ENCODE measurements at places on chromosomes 6 and 20.

DNA sequence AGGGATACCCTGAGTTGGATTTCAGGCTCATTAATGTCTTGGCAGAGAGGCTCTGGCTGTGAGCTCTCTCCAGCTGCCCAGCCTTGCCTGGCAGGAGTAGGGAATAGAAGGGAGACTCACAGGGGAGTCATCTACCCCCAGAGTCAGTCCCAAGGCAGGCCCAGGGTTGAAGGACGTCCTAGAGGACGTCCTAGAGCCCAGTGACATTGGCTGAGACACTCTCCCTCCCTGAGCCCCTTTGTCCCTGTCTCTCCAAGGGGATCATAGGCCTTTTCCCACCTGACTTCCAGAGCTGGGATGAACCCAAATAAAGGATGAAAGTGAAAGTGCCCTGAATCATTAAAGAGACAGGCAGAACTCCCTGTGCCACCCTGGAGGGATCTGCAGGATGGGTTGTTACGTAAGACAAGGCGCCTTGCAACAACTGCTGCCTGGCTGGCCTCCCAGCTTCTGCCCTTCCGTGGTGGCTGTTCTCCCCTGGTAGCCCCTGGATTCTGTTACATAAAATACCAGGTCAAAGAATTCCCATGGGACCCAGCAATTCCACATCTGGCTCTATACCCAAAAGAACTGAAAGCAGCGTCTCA, 53.6 kb upstream of the SIRPA start:
- no peak for DNase-seq

DNA sequence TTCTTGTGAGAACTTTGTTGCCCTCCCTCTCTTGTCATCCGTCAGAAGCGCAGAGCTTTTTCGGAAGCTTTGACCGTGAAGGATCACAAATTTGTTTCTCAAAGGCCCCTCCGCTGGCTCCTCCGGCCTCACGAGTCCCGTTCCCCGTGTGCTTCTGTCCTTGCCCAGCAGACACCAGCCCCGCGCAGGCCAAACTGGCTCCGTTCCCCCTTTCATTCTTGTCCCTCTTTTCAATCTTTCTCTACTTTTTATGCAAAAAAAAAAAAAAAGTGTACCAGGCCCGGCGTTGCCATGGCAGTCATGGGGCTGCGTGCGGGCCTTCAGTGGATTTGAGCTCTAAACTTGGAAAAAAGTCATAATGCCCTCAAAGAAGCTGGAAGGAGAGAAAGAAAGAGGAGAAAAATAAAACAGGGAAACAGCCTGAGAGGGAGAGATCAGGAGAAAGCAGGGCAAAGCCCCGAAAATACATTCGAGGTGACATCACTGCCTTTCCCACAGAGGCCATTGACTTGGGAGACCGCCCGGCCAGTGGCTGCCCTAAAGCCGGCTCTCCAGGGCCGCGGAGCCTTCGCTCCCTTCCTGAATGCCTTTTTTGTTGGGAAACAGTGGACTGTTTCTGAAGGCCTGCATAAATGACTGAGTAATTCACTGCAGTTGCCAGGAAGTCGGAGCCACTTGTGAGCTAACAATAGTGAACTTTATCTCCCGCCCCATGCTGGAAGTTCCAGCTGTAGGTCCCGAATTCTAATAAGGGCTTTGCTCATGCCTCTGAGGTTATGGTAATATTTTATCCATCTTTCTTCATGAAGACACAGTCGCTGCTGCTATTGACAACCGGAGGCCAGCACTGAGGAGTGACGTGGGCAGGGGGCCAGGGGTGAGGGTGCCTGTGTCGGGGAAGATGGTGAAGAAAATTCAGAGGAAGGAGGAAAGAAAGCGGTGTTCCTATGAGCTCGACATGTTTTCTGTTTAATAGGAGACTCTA, 670.9 kb downstream of the QKI start:
- no peak for DNase-seq

- DNase-seq, result no peak
Measured at GRCh38 chr6:26440977-26441358, 664 bp downstream of the BTN3A3 start.

DNA sequence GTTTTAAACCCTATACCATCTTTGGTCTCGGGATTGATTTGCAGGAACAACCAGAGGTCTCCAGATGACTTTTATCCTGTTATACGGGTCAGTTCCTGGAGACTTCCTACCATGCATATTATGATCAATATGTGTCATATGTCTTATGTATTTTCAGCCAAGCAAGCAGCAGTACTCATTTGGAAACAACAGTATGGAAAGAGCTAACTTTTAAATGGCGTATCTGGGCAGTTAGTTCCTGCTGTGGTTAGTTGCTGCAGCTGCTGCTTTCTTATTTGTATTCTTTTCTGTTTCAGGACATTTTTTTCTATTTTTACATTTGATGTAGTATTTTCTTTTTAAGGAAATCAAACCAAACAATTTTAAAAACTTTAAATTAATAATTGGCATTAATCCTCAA, 207.5 kb downstream of the MANEA start:
- DNase-seq, result no peak

- no peak for DNase-seq
Measured at GRCh38 chr6:16130932-16131387, 2.1 kb downstream of the MYLIP start.

DNA sequence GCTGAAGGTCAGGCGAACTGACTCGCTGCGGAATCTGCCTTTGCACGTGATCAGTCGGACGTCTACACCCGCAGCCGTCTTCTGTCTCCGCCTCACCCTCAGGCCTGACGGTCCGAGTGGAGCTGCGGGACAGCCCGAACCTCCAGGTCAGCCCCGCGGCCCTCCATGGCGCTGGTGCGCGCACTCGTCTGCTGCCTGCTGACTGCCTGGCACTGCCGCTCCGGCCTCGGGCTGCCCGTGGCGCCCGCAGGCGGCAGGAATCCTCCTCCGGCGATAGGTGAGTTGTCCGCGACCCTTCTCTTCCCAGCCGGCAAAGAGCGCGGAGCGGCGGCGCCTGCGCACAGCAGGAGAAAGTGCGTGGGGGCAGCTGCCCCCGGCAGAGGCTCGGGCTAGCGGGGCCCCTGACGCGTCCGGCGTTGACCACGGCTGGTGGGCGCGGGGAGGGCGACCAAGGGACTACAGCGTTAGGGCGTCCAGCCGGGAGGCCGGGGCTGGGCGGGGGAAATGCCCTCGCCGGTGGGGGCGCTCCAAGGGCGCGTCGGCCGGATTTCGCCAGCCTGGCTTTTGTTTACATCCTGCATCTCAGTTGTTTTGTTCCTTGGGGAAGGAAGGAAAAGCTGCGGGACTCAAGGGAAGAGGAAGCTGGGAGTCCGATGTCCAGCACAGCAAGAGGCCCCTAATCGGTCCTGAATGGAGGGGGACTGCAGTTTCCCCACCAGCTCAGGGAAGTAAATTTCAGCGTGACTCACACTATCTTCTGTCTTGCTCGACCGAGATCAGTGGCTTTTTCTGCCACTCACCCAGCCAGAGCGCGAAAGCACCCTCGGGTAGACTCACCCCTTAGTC, at the start of gene SMPDL3A:
TSS of gene SMPDL3A (plus strand) at position 77 of the 846 bp plus-strand sequence. CDS start at position 166, 89 bp downstream.
- peak; percentile 89 for DNase-seq

- no peak for DNase-seq
Measured at GRCh38 chr6:144411531-144412165, 126.5 kb downstream of the UTRN start.

GRCh38 chr20:34951652-34952051, 4.0 kb downstream of the GSS start:
- DNase-seq, result no peak

DNA sequence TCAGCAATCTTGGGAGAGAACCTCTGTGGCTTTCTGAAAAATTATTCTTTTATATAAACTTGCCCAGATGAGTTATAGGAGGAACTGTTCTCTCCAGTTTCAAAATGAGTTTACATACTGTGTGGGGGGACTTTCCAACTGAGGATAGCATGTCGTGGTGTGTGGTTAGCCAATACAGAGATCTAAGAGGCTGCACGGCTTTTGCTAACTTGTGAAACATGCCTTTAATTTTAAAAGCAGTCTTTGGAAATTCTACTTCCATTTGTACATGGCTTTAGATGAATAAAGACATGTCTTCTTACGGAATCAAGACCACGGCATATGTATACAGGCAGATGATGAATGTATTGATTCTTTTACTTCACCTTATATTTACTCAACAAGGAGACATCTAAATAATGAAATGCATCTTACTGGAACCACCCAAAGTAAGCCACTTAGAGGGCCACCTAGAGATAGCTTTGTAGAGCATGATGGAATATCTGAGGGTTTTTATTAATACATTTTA, 39.8 kb downstream of the HIVEP1 start:
- no peak for DNase-seq

DNA sequence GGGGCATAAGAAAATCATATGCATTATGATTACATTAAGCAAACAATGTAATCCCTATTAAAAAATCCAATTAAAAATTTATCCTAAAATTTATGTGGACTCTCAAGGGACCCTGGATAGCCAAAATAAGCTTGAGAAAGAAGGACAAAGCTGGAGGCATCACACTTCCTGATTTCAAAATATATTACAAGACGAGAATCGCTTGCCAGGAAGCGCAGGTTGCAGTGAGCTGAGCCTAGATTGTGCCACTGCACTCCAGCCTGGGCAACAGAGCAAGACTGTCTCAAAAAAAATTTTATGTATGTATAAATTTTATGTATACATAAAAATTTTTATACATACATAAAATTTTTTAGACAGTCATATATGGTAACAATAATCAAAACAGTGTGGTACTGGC, 48.5 kb upstream of the GCNT2 start:
- no peak for DNase-seq

GRCh38 chr6:26029857-26030653, 57.2 kb upstream of the HFE start:
- no peak for DNase-seq

GRCh38 chr6:90403489-90404381, 107.1 kb upstream of the BACH2 start:
- DNase-seq, result no peak

GRCh38 chr6:114288701-114289495, 53.9 kb downstream of the HS3ST5 start:
- DNase-seq, result no peak

DNA sequence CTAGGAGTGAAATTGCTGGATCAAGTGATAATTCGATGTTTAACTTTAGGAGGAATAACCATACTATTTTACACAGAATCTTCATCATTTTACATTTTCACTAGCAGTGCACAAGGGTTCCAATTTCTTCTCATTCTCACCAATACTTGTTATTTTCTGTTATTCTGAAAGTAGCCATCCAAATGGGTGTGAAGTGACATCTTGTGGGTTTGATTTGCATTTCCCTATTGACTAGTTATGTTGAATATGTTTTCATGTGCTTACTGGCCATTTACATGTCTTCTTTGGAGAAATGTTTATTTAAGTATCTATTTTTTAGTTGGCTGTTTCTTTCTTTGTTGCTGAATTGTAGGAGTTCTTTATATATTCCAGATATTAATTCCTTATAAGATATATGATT, 164.3 kb downstream of the CD109 start:
- DNase-seq, result no peak

GRCh38 chr6:39566456-39566855, 158.8 kb downstream of the KIF6 start:
- DNase-seq, result no peak

DNA sequence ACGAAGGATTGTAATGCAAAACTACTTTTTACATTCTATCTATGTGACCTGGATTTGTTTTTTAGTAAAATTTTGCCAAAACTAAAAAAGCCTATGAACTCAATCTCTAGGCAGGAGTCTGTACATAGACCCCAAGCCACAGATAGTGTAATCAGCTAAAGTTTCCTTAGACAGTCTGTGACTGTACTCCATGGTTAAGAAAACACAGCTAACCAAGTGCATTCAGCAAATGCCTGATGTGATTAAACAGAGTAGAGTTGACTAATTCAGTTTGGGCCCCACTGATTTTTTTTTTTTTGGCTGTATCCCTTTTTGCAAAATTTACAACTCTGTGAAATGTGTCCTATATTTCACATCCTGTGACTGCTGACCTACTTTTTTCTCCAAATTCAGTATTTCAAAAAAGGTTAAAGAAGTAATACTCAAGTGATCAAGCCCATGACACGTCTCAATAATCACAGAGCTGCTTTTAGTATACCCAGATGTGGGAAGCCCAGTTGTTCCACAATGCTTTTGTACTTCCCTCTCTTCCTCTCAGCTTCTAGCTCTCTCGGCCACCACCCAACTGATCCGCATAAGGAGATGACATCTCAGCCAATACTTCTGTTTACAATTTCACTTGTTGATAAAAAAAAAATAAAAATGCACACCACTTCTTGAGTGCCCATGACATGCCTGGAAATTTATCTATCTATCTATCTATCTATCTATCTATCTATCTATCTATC, 108.8 kb upstream of the TBX18 start:
- no peak for DNase-seq

DNA sequence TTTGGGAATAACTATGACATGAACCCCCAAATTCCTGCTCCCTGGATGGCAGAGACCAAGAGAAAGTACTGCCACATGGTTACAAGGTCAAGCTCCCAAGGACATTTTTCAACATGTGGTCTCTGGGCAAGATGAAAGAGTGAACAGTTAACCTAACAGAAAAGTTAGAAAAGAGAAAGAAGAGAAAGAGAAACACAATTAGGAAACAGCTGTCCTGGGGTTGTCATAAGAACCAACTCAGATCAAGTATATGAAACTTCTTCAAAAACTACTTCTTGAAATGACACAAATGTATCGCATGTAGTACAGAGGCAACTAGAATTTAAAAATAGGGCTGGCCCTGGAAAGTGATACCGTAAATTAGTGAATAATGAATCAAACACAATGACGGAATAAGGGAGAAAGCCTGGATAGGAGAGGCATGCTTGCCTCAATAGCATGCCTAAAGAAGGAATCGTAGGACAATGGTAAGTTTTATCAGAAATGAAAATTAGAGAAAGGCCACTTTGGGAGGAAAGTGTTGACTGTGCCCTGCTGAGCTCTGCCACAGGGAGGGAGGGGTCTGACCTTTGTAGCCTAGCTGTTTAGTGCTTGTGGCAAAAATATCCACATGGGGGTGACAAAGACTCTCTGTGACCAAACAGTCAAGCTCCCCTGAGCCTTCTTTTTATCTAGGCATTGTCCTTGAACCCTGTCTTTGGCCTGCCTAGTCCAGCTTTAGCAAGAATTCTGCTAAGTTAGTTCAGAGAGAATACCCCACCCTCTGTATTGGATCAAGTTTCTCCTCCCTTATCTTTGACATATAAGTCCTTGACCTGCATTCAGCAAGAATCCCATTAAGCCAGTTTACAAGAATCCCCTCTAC, 4.3 kb upstream of the DCBLD1 start:
- DNase-seq, result no peak

DNA sequence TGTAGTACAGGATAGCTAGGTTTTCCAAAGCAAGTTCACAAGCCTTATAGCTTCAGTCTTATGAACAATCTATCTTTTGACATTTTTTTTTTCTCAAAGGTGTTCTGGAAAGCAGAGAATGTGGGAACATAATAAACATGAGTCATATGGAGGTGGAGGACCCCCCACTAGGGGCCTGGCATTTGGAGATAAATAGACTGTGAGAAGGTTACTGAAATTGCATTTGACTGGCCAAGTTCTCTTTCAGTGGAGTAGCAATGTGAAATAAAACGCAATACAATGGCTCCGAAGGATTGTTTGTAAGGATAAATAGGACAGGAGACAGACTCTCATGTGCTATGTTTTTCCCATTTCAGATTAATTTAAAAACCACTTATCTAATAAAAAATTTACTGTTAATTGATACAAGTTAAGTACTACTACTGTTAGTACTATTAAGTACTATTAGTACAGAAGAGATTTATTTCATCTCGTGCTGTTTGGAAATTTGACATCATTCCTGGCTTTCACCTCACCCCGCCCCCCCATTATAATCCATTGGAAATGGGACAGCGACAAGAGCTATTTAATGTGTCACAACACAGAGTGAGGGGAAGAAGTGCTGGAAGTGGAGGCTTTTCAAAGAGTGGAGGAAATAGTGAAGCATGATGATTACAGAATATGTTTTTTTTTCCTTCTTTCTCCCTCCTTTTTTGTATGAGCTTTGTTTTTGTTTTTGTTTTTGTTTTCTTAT, 122.6 kb upstream of the ID4 start:
- no peak for DNase-seq

All from D341Med (cell line).